ENCODE measurements at places on chromosomes 5 and 9.

GRCh38 chr9:118529210-118529609 is 825.0 kb downstream of the TLR4 start:
- DNase-seq = no peak

- no peak for DNase-seq
Observed at GRCh38 chr9:1173993-1174392, 123.8 kb downstream of the DMRT2 start.

- DNase-seq = no peak
Observed at GRCh38 chr9:78121488-78121887, 89.9 kb upstream of the GNAQ start.

GRCh38 chr9:114910541-114910940 is 19.9 kb downstream of the TNFSF8 start:
- no peak for DNase-seq

- no peak for DNase-seq
Observed at GRCh38 chr5:111517853-111518501, 5.6 kb upstream of the STARD4 start.

DNA sequence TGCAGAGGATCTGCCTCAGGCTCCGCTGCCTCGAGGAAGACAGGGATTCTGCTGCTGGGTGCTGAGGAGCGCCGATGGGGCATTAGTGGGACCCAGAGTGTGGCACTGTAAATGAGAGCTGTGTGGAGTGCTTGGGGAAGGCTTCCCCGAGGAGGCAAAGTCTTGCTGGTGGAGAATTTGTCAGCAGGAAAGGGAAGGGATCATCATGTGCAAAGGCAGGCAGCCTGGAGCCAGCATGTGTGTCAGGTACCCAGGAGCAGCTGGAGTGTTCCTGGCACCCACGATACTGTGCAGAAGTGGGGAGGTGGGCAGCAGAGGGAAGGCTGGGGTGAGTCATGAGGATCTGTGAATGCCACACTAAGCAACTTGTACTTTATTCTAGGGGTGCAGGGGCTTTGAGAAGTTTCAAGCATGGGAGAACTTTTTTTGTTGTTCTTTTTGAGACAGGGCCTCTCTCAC is 12.3 kb downstream of the B4GALT7 start:
- no peak for DNase-seq

GRCh38 chr5:129400395-129400983 is 59.6 kb upstream of the ADAMTS19 start:
- no peak for DNase-seq

- DNase-seq = no peak
Observed at GRCh38 chr9:107489144-107489673, 360 bp downstream of the KLF4 start.

DNA sequence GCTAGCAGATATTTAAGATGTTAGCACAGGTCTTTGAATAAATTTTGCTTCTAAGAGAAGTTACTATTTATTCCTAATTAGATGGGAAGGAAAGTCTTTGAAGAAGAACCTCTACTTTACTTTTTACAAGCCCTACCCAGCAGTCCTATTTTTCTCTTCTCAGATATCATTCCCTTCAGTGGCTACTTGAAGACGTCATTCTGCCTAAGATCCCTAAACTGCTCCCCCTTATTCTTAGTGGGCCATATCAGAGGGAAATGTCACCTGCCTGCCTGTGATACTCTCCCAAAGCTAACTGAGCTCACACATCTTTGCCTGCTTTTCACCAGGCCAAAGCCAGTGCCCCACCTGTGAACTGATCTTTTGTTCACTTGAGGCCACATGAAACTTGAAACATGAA is 16.5 kb upstream of the TMED9 start:
- no peak for DNase-seq

DNA sequence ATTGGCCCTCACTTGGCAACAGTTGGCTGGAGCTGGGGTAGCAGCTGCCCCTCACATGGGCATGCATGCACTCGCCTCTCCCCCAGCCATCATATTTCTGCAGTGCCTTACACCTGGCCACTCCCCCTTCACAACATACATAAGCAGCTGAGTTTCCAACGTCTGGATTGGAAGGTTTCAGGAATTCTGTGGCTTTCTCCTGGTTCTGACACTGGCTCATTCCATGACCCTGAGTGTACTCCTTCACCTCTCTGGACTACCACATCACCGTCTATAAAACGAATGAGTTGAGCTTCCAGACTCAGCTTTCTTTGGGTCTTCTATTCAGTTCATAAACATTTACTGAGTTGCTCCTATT is 84.3 kb downstream of the GALNT10 start:
- no peak for DNase-seq

DNA sequence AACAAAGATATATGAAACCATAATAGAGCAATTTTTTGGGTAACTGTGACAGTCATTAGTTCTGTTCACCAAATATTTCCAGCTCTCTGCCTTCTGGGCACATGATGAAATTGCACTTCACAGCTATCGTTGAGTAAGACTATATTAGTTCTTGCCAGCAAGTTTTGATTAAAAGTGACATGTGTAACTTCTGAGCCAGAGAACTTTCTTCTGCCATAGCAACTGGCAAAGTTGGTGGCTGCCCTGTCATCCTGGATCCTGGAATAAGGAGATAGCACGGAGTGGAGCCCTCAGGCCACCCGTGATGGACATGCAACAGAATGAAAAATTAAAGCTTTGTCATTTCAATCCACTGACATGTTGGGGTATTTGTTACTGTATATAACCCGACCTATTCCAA is 194.4 kb upstream of the VCAN start:
- no peak for DNase-seq

DNA sequence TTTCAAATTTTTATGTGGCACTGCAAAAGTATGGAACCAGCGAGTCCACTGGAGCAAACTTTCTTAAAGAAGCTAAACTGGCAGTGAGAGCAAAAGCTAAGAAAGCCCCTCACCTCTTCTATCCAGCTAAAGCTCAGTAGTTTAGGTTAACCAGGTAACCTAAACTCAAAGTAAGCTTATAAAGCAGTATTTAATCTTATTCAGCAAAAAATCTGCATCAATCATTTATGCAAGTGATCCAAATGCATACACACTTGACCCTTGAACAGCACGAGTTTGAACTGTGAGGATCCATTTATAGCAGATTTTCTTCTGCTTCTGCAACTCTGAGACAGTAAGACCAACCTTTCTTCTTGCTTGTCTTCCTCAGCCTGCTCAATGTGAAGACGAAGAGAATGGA is 363.8 kb upstream of the CDH18 start:
- no peak for DNase-seq

DNA sequence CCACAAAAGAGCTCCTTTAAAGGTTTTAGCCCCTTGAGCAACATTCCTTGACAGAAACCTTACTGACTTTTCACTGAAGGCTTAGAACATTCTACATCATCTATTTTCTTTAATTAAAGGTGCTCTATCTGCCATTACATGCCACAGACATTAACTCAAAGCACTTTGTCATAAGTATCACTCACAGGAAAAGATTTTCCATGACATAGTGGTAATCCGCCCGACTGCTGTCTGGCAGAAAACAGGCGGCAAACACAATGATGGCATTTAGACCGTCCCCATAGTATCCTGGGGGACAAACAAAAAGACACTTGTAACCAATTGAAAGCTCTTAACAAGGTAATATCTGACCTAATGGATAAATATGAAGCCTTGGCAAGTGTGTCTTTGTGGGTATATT is 126.2 kb upstream of the PCA3 start:
- DNase-seq = no peak

DNA sequence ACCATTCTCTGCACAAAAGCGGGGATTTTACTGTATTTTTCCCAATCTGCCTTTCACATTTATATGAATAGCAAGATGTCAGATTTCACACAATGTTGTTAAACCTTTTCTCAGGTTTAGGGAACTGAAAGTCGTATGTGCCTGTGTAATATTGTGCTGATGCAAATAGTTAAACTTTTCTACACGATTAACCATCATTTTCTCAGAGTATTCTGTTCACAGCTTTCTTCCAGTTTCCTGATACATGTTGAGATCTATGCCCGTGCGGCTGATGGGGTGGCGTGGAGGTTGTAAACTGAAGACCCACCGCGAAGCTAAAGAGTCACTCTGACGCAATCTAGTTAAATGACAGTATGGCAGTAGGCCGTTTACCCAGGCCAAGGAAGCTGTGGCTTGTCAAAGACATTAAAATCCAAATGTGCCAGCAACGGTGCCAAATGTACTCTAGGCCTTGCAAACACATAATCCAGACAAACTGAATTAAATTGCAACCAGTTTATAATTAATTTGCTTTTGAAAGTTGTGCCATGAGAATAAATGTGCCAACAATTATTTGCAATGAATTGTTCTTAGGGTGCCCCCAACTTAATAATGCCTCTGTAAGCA is 145.7 kb downstream of the EBF1 start:
- DNase-seq = no peak

GRCh38 chr5:35852084-35852734 is 4.5 kb upstream of the IL7R start:
- DNase-seq = peak; percentile 5

- no peak for DNase-seq
Observed at GRCh38 chr9:73116031-73116430, 35.6 kb upstream of the ANXA1 start.

GRCh38 chr9:5561828-5562488 is 51.6 kb downstream of the PDCD1LG2 start:
- no peak for DNase-seq

GRCh38 chr5:143717400-143717799 is 94.6 kb upstream of the HMHB1 start:
- DNase-seq = no peak

DNA sequence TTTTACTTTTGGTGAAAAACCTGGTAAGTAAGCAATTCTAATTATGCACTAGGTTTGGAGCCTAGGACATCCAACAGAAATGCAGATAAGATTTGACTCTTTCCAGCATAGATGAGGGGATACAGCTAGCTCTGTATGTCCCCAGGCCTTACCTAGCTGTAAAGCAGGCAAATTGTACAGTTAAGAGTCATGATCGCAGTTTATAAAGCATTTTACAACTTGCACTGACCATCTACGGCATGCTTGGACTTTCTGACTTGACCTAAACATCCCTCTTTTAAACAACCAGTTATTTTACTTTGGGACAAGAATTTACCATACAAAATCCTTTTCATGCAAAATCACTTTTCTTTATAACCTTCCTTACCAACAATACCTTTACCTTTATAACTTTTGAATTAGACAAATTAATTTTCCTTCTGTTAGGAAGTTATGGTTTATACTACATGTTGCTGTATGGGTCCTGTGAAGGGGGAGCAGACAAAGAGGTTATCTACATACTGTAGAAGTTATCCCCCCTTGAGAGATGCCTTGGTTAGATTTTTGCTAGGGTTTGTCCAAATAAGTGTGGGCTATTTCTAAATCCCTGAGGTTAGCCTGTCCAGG is 36.8 kb downstream of the FGD3 start:
- no peak for DNase-seq

DNA sequence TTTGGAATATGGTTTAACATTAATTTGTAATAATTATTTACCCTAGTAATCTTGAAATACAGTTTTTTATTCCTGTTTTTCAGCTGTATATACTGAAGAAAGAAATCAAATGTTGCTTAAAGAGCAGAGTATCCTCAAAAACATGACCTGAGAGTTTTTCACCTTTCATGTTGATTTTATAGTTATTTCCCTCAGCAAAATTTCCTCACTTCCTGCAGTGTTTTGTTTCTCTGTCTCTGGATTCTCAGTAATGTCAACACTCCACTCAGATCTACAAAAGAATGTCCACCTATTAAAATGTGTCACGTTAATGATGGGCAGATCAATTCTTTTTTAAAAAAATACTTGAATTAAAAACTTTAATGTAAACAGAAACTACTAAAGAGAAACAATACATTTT is 398.3 kb downstream of the ANXA1 start:
- DNase-seq = no peak

GRCh38 chr5:149470942-149471341 is 80.3 kb downstream of the CSNK1A1 start:
- DNase-seq = no peak

- DNase-seq = no peak
Observed at GRCh38 chr5:81420039-81420667, 26.2 kb upstream of the ACOT12 start.

DNA sequence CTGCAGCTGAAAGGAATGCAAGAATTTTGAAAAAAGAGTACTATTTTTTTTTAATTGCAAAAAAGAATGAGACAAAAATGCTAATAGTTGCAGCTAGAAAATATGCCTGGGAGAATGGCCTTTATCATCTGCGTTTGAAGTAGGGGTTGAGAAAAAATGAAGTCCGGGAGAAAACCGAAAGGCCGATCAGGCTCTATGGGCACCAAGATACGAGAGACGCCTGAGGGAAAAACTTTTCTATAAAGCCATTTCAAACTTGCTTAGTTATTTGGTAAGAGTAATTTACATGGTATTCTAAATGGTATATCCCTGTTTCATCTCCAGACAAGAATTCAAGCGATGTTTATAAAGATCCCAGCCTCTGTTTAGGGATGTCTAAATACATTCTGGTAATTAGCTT is 99.3 kb upstream of the EFNA5 start:
- no peak for DNase-seq

GRCh38 chr5:153938191-153938842 is 100.4 kb downstream of the FAM114A2 start:
- no peak for DNase-seq

DNA sequence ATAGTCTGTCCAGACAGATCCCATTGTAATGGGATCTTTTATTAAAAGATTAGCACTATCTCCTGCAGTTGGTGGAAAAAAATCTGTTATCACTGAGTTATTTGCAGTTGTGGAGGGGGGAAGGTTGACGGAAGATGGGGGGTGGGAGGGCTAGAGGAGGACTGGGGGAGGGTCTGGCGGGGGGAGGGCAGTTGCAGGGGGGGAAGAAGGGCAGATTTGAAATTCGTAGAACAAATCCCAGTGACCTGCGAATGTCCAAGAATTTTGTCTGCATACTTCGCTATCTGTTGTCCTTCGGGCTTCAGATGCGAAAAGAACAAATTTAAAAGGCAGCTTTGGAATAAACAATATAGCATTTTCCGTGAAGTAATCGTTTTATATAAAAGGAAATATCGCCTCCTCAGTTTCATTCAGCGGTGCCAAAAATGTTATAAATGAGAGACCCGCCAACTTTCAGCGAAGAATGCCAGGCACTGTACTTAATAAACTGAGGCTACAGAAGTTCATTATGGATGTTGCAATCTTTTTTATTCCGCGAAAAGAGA is 1.3 kb upstream of the FST start:
- DNase-seq = no peak

GRCh38 chr5:173243831-173244305 is 8.9 kb upstream of the NKX2-5 start:
- DNase-seq = no peak

- no peak for DNase-seq
Observed at GRCh38 chr5:107268241-107268640, 402.5 kb downstream of the EFNA5 start.

DNA sequence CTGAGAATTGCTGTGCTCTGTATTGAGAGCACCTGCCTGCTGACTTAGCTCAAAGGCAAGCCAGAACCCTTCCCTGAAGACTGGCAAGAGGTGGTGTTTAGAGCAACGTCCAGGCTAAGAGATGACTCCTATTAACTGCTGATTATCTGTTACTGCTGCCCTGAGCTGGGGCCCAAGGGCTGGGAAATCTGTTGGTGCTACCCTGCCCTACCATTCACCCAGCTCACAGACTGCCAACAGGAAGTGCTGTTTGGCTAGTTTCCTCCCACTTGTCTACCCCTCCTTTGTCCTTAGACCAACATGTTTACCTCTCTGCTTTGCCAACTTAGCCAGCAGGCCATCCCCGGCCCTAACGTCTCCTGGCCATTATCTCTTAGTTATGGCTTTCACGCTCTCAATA is 6.9 kb downstream of the RAB24 start:
- no peak for DNase-seq

GRCh38 chr5:134523543-134524271 is 1.8 kb upstream of the JADE2 start:
- DNase-seq = no peak

All from Caco-2 (cell line).